ENCODE measurements at places on chromosomes 12 and 14.

DNA sequence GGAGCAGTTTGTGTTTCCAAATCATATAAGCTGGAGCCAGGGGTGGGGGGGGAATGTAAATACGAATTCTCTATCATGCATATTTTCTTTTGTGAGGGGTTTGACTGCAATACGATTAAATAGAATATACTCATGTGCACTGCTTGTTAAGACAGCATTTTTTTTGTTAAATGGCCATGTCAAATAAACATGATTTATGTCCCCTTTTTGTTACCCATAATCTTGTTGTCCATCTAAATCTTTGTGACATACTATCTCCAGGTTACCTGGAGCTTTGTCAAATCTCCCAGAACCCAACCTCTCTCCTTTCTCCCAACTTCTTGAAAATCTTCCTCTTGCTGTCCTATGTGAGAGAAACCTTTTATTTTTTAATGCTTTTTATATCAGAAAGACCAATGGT, 233.1 kb downstream of the SLC25A21 start:
- no peak for DNase-seq

- no peak for DNase-seq
These were observed 269.2 kb upstream of the DAAM1 start for GRCh38 chr14:58919217-58919616.

DNA sequence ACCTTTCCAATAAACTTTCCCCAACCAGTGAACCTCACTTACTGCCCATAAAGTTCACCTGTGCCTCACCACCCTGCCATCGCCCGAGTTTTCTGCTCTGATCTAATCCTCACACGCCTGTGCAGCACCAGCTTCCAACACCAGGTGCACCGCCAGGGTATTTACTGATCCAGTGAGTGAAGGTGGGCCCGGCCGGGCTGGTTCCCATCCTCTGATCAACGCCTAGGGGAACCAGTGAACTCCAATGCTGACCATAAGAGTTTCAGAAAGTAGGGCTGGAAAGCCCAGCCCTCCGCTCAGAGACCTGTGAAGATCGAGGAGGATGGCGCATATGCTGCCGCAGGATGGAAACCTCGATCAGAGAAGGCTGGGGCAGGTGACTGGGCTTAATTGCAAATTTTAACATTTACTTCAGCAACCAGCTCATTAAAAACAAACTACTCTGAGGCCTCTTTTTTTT, 685 bp upstream of the MYL6B start:
- no peak for DNase-seq

GRCh38 chr12:114780746-114781399, 96.9 kb upstream of the TBX3 start:
- no peak for DNase-seq

GRCh38 chr12:82522762-82523161, 163.9 kb upstream of the TMTC2 start:
- no peak for DNase-seq

DNA sequence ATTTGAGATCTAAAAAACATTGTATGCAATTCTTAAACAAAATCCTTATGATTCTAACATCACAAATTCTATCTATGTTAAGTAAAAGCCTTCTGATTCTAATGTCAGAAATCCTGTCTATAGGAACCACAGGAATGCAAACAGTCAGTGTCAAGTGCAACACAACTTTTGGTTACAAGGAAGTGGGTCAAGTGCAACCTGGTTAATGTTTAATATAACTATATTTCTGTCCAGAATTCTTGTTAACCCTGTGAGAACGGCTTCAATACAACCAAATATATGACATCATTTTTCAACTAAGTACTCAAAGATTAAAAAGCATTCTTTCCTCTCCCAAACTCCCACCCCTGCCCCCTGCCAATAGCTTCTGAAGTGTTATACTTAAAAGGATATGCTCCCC, 107.9 kb upstream of the PLEKHA5 start:
- DNase-seq = no peak

- DNase-seq = no peak
These were observed 7.2 kb downstream of the CBLN3 start for GRCh38 chr14:24422261-24422660.

GRCh38 chr12:74015118-74015517, 522.5 kb upstream of the ATXN7L3B start:
- DNase-seq = no peak

DNA sequence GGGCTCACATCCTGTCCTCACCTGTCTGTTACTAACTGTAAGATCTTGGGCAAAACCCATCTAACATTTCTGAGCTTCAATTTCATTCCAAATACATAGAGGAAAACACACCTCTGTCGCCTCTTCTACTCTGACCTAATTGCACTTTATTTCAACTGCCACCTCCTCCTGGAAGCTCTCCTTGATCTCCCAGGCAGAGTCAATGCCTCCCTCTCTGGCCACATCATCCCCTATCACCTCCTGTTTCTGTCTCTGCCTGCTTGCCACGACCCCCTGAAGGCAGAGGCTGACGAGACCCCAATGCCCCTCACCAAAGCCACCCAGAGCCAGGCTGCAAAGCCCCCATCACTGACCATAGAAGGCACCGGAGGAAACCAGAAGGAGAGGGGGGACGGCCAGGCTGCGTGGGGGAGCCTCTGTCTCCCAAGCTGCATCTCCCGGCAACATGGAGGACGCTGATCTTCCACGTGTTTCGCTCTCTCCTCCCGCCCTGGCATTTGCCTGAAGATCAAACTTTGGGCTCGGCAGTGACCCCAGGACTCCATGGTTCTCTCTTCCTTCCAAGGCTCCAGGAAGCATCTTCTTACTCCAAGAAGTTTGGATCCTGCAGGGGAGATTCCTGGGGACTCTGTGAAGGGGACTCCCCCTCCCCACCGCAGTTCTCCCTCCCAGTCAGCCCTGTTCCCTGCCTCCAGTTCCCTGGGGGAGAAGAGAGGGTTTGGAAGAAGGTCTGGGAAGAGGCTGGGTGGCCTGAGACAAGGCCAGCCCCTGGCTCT, 50.1 kb upstream of the BCL11B start:
- no peak for DNase-seq

DNA sequence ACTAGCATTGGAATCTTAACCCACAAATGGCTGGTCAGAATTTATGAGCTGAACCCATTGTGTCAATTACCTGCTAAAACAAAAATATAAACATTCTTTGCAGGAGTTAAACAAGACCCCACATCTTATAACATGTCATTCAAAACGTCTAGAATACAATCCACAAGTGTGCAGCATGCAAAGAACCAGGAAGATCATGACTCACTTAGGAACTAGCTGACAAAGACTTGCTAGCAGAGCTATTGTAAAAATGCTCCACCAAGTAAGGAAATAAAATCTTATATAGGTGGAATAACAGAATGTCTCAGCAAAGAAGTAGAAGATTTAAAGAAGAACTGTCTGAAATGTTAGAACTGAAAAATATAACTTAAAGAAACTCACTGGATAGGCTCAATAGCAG, 26.5 kb upstream of the POC1B start:
- DNase-seq = no peak

- DNase-seq = no peak
These were observed 52.5 kb upstream of the RESF1 start for GRCh38 chr12:31906557-31907301.

GRCh38 chr14:50948205-50948604, 3.9 kb upstream of the PYGL start:
- no peak for DNase-seq

DNA sequence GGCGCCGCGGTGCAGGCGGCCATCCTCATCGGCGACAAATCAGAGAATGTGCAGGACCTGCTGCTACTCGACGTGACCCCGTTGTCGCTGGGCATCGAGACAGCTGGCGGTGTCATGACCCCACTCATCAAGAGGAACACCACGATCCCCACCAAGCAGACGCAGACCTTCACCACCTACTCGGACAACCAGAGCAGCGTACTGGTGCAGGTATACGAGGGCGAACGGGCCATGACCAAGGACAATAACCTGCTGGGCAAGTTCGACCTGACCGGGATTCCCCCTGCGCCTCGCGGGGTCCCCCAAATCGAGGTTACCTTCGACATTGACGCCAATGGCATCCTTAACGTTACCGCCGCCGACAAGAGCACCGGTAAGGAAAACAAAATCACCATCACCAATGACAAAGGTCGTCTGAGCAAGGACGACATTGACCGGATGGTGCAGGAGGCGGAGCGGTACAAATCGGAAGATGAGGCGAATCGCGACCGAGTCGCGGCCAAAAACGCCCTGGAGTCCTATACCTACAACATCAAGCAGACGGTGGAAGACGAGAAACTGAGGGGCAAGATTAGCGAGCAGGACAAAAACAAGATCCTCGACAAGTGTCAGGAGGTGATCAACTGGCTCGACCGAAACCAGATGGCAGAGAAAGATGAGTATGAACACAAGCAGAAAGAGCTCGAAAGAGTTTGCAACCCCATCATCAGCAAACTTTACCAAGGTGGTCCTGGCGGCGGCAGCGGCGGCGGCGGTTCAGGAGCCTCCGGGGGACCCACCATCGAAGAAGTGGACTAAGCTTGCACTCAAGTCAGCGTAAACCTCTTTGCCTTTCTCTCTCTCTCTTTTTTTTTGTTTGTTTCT, 1.7 kb downstream of the HSPA2 start:
- no peak for DNase-seq

Data from cardiac septum (tissue), 1 donor.